OCI-M1 (cell line): ENCODE measurements at places on chromosomes 2 and 18.

- DNase-seq: no peak
Measured at GRCh38 chr2:240288087-240288521, 147.4 kb upstream of the GPC1 start.

DNA sequence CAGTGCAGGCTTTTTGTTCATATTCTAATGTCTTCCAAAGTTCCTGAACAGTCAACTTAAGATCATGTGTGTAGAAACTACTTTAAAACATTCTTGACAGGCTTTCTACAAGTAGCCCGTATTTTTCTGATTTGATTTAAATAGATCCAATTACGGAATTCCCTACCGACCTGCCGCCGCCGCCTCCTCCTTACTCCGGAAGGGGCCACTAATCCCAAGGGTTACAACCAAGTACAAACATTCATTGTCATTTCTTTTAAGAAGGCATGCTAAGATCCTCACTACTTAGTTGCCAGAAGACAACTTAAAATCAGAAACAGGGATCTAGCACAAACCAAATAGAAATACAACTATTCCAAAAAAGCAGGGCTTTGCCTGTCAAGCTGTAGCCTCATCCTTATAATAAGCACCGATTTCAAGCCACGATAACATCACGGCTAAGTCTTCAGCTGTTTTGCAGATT lies 784 bp downstream of the WDR33 start:
- no peak for DNase-seq

DNA sequence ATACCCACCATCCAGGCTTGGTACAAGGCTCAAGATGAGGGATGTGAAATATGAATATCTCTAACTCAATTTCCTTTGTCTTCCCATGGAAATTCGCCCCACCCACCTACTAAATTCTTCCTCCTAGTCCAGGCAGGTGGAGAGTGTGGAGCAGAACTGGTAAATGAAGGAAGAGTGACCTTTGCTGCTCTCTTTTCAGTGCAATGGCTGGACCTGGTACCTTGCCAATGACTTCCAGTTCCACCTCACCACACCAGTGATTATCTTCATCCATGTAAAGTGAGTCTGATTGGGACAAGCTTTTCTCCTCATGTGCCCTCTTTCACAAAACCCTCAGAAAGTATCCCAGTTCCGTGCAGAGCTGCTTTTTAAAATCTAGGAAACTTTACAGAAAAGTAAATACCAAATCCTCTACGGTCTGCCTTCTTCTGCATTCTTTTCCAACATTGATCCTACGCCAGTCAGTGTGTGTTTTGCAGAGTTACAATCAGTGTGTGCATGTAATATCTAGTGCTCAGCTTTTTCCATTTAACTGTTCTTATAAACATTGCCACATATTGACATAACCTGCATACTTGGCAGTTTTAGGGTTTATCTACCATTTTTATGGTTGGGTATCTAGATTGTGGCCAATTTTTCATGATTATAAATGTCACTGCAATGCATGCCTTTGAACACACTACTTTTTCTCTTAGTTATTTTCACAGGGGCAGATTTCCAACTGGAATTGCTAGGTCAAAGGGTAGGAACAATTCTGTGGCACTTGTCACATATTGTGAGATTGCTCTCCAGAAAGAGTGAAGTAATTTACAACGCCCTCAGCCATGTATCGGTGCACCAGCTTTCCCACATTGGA lies 86.5 kb upstream of the SEC11C start:
- DNase-seq: no peak

- no peak for DNase-seq
Measured at GRCh38 chr18:58552896-58553295, 76.0 kb downstream of the ALPK2 start.

GRCh38 chr2:180033993-180034894 lies 27.1 kb upstream of the CWC22 start:
- peak; percentile 92 for DNase-seq

DNA sequence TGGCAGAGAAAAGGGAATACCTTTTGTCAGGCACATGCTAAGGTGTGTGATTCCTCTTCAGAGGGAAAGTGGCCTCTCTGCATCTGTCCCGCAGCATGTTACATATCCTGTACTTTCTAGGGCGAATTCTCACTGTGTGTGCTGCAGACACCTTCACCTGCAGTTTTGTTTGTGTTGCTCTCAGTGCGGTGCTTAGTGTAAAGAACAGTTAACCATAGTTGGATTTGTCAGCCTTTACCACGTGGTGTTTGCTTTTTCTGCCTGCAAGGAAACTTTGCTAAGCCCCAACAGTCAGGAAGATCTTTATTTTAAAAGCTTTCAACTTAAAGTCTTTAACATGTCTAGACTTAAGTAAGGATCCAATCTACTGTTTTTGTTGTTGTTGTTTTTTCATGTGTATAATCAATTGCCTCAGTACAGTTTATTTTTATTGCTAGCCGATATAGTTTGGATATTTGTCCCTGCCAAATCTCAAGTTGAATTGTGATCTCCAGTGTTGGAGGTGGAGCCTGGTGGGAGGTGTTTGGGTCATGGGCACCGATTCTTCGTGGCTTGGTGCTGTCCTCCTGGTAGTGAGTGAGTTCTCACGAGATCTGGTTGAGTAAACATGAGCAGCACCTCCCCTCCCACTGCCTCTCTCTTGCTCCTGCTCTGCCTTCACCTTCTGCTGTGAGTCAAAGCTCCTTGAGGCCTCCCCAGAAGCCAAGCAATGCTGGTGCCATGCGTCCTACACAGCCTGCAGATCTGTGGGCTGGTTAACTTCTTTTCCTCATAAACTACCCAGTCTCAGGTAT lies 90.6 kb downstream of the SNTG2 start:
- no peak for DNase-seq

DNA sequence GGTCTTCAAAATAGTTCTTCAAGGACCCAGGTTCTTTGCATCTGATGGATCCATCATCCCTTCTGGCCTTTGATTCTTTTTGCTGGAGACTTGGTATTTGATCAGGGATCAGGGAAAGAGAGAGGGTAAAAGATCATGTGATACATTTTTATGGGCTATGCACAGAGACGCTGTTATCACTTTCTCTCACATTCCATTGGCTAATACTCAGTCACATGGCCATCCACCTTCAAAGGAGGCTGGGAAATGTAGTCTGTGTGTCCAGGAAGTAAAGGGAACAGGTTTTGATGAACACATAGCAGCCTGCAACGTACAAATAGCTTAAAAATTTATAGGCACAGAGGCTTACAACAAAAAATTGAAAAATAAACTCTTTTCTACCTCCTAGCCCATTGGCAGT lies 629.6 kb upstream of the FANCL start:
- peak; percentile 46 for DNase-seq

DNA sequence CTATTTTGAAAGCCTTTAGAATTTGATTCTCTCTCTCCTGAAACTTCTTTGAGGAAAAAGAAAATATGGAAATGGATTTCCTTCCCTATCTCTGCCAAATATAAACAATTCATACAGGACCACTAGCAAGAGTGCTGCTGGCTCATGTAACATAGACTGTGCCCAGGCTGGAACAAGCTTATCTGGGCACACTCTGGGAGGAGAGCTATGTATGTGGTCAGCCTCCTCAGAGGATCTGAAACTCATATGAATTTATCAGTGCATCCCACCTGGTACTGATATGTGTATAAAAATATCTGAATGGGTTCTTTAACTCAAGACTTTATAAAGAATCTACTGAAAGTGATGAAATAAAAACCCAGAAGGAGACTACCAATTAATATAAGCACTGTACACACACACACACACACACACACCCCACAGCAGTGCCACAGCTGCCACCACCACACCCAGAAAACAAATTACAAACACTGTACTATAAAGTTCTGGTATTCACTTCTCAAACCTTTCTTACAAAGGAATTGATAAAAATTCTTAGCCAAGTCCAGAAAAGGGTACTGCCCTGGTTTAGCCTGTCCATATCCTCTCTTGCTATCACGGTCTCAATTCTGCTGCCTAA lies 115.6 kb downstream of the IRS1 start:
- DNase-seq: peak; percentile 63

GRCh38 chr2:188701836-188702235 lies 272.3 kb upstream of the COL3A1 start:
- peak; percentile 53 for DNase-seq

- no peak for DNase-seq
Measured at GRCh38 chr2:111704246-111704645, 179.7 kb downstream of the ANAPC1 start.

GRCh38 chr2:122239440-122239839 lies 484.0 kb downstream of the TSN start:
- DNase-seq: no peak

GRCh38 chr18:65025756-65026155 lies 725.1 kb upstream of the CDH7 start:
- DNase-seq: no peak

- no peak for DNase-seq
Measured at GRCh38 chr2:15744820-15745219, 153.2 kb downstream of the DDX1 start.

DNA sequence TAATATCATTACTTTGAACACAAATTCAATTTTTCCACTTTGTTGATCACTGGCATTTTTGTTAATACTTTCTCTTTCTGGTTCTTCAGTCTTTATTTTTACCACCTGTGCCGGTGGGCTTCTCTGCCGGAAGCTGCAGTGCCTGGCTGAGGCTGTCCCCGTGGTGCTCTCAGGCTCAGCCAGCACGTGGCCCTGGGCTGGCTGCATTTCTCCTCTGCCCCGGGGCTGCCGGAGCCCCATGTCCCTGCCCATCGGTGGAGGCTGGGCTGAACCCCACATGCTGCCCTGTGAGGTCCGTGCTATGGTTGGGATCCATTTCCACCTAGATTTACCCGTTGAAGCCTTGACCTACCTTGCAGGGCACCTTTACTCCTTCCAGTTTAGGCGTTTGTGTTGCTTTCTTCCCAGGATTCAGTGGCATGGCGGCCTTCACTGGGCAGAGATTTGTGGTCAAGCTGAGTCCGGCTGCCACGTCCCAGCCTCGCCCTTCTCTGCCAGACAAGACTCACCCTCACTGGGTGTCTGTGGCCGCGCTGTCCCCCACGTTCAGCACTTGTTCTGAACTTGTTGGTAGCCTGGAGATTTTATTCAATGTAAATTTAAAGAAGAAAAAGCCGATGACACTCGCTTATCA lies 12.8 kb upstream of the TMEM18 start:
- DNase-seq: no peak

DNA sequence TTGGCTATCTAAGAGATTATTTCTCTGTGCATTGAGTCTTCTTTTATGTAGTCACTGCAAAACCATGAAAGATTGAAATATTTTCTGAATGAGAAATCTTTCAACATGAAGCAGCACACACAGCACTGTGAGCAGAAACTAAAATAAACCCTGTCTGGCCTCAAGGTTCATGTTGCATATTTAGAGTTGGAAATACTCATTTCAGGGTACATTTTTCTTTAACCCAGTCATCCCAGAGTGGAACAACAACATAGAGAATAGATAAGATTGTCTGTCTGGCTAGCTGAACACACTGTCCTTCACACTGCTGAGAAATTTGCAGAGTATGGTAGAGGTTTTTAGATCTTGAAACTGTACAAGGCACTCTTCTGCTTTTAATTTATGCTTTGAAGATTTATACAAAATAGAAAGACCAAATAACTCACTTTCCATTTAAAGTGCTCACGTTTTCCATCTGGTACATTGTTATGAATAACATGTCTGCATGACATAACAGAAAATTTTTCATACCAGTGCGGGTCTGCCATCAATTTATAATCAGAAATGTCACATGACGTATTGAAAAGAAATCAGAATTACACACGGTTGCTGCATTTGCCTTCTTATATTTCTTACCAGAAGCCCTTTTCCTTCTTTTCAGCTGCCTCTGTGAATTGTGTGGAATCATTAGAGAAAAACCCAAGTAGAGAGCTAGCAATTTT lies 25.0 kb upstream of the FN1 start:
- DNase-seq: no peak

DNA sequence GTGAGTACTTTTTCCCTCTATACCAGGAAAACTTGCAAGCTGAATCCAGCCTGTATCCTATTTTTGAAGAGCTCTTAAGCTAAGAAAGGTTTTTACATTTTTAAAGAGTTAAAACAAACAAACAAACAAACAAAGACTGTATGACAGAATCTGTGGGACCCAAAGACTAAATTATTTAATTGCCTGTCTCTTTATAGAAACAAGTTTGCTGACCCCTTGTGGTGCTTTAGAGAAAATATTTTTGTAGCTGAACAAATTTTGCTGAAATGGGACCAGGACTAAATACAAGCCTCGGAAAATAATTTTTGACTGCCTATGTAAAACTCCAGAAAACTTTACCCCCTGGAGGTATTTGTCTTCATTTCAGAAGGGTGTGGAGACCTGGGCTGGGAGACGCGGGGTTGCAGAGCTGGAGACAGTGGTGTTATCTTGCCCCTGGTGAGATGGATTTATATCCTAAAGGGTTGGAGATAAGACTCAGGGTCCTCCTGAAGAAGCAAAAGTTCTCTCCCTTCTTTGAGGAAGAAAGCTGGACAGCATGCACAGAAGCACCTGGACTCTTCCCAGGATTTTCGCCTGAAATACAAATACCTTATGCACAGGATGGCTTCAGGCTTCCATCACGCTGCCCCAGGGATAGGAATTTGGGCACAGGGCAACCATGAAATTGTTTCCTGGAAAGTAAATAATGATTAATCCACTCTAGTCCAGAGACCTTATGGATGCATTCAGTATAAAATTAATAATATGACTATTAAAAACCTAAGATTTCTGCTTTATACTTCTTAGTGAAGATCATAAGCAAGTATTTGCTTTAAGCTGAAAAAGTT lies 54.3 kb downstream of the TMX3 start:
- DNase-seq: peak; percentile 73

DNA sequence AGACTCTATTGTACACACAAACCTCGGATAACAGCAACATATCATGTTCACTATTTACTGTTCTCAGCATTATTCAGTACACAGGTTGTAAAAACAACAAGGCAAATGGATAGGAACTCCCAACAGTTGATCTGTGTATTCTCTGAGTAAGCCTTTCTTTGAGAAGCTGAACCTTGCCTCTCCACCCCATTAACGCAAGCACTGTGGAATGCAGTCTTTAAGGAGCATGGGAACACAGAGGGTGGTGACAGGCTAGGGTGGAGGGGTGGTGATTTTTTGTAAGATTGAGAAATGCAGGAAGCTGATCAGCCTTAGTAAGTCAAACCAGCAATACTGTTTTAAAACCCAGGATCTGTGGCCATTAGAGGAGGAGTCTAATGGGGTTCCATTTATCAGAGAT lies 19.6 kb upstream of the SERPINB11 start:
- DNase-seq: no peak

GRCh38 chr2:10547663-10548376 lies 99.7 kb upstream of the ODC1 start:
- no peak for DNase-seq

- DNase-seq: peak; percentile 60
Measured at GRCh38 chr2:95166065-95166763, 605 bp downstream of the ZNF2 start.

DNA sequence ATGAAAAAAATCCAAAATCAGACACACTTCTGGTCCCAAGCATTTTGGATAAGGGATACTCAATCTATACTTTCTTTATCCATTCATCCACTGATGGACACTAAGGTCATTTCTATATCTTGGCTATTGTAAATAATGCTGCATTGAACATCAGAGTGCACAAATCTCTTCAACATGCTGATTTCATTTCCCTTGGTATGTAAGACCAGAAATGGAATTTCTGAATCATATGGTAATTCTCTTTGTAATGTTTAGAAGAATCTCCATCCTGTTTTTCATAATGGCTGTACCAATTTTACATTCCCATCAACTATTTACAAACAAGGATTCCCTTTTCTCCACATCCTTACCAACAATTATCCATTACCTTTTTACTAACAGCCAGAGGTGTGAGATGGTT lies 33.7 kb upstream of the MCM6 start:
- DNase-seq: no peak
